ENCODE measurements at places on chromosomes 16 and 17.
A peak's percentile ranks its signal among the peaks of the same experiment; 100 is the strongest.

DNA sequence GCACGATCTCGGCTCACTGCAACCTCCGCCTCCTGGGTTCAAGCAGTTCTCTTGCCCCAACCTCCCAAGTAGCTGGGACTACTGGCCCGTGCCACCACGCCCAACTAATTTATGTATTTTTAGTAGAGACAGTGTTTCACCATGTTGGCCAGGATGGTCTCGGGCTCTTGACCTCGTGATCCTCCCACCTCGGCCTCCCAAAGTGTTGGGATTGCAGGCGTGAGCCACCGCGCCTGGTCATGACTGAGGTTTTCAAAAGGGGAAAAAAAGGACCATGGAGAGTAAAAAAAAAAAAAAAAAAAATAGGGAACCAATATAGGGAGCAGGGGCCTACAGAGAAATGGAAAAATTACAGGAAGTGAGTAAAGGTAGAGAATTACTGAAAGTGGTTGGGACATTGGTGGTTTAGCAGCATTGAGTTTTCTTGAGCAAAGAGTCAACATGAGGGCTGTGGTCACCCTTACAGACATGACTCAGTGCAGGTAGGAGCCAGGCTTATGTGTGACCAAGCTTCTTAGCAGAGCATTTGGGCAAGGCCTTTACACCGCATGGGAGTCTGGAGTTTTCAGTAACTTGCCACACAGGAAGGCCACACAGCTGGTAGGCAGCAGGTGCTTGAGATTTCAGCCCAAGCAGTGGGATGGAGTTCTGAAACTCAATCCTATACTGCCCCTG, 447.3 kb downstream of the HS3ST3B1 start:
- DNase-seq = no peak

DNA sequence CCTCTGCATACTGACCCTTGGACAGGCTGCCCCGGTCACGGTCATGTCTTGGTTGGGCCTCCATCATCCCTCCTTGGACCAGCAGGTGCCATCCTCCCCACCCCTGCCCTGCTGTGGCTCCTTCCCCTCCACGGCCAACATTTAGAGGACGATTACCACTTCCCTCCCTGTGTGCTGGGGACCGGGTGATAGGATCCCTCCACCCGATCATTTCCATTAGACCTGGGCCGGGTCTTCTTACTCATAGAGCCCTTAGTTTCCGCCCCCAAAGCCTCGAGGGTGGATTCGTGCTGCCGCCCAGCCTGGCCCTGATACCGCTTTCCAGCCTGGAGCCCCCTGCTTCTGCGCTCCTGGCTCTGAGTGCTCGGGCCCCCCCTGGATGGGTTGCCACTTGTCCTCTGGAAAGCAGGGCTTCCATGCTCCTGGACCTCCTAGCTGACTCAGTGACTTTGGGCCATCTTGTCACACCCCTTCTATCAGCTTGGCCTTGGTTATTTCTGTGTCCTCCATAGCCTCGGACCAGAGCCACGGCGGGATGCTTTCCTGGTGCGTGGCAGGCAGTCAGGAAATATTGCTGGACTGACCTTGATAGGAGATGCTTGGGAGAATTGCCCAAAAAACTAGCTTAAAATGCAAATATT, 171.4 kb downstream of the SEC14L1 start:
- no peak for DNase-seq

GRCh38 chr17:15444805-15445204, 22.6 kb downstream of the CDRT4 start:
- no peak for DNase-seq

GRCh38 chr17:80586846-80587228, 42.2 kb downstream of the RPTOR start:
- DNase-seq = no peak

- no peak for DNase-seq
These were observed 635 bp downstream of the SCPEP1 start for GRCh38 chr17:56978441-56979090.

DNA sequence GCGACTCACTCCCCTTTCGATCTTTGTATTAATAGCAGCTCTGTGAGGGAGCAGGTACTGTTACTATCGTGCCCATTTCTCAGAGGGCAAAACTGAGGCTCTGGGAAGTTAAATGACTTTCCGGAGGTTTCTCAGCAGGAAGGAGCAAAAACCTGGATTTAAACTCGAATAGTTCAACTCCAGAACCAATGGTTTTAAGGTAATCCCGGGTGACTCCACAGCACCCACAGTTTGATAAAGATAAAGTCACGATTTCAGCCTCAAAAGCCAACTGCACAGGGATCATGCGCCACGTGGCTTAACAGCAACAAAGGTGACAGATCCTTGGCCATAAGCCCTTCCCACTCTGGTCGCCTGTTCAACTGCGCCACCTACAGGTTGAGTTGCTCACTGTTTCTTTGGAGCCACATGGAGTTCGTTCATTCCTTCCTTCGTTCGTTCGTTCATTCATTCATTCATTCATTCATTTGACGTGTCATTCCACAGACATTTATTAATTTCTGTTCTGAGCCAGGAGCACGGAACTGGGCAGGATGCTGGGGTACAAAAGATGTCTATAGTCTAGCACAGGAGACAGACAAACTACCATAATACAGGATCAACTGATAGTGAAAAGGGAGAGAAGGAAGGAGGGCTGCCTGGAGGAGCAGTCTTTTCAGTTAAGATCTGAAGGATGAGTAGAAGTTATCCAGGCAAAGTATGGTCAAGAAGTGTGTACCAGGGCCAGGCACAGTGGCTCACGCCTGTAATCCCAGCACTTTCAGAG, 134.8 kb downstream of the HS3ST2 start:
- peak; percentile 51 for DNase-seq

GRCh38 chr17:40567377-40567776, 2.1 kb upstream of the CCR7 start:
- DNase-seq = no peak

DNA sequence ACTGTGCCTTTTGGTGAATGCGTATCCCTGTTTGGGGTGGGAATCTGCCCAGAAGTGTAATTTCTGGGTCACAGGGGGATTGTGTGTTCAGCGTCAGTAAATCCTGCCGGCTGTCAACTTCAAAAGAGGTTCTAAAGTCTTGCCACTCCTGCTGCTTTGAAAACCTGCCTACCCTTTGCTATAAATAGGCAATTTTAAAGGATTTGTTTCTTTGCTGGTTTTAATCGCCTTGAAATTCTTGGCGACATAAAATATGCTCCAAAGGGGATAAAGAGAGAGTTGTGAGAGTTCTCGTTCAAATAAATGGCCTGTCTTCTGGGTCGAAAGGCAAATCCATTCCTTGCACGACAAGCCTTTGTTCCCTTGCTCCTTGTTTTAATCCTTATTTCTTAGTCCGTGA, 143.4 kb downstream of the IRF8 start:
- no peak for DNase-seq

GRCh38 chr17:67125417-67125816, 81.1 kb downstream of the CACNG1 start:
- no peak for DNase-seq

DNA sequence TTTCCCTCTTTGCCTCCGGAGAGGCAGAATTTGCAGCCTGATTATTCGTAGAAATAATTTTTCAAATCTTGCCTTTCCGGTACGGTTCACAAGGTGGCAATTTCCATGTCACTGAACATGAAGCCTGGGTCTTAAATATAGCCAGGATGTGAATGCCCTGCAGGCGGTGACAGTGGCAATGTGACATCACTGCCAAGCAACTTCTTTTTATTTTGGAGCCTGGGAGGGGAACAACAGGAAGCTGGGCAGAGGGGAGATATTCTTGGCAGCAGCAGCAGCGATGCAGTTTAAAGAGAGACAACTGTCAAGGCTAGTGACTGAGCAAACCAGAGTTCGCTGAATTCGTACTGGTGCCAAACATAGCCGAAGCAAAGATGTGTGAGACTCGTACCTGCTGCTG, 171.1 kb downstream of the SNX29 start:
- DNase-seq = no peak

GRCh38 chr17:47716375-47716774, 16.7 kb upstream of the TBX21 start:
- no peak for DNase-seq

GRCh38 chr16:15796885-15797284, 59.9 kb downstream of the MYH11 start:
- no peak for DNase-seq

DNA sequence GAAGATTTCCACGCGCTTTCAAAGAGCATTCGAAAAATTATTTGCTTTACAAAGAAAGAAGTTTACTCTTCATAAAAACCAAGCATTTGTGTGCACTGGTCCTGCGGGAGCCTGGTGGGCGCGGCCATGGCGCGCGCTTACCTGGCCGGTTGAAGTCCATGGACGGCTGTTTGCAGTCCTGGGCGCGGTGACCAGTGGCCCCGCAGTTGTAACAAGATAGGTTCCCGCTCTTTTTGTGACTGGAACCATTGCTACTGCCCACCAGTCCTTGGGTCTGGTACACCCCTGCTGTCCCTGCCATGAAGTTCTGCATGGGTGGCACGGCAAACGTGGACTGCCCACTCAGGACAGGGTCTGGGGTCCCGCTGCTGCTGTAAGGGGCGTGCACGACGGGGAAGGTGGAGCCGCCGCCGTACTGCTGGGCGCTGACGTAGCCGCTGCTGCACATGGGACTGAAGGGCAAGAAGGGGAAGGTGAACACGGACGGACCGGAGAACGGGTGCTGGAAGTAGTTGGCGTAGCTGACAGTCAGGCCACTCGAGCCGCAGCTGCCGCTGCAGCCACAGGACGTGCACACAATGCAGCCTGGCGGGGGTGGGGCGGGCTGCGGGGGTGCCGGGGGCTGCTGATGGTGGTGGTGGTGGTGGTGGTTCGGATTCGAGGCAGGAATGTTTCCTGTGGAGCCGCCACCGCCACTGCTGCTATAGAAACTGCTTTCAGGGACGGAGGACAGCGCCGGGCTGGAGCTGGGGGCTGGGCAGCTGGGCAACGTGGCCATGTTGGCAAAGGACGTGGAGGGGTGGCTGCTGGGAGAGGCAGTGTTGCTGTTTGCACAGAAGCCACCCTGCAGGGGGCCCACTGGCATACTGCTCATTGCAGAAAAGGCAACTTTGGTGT, 19.5 kb downstream of the MAP1LC3B start:
- DNase-seq = no peak

DNA sequence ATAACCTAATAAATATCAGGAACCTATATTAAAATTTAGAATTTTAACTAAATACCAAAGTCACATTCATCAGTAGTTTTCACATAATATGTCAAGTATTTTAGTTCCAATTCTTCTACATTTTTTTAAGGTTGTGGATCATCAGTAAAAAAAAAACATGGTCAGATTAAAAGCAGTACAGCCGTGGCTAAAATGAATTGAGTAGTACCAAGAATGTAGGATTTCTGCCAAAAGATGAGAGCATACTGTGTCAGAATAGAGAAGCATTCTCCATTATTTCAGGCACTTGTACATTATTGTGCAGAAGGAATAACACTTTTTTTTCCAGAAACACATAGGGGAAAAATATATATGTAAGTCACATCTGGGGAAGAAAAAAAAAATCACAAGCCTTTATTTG, 1176.1 kb downstream of the CDH11 start:
- no peak for DNase-seq

GRCh38 chr17:71315568-71315967, 805.3 kb upstream of the SOX9 start:
- DNase-seq = no peak

GRCh38 chr16:66906916-66907836, 11.5 kb downstream of the CDH16 start:
- no peak for DNase-seq

GRCh38 chr17:28500712-28501379, 5.3 kb upstream of the FOXN1 start:
- DNase-seq = no peak

GRCh38 chr17:82351254-82351712, 7.8 kb upstream of the TEX19 start:
- DNase-seq = no peak

DNA sequence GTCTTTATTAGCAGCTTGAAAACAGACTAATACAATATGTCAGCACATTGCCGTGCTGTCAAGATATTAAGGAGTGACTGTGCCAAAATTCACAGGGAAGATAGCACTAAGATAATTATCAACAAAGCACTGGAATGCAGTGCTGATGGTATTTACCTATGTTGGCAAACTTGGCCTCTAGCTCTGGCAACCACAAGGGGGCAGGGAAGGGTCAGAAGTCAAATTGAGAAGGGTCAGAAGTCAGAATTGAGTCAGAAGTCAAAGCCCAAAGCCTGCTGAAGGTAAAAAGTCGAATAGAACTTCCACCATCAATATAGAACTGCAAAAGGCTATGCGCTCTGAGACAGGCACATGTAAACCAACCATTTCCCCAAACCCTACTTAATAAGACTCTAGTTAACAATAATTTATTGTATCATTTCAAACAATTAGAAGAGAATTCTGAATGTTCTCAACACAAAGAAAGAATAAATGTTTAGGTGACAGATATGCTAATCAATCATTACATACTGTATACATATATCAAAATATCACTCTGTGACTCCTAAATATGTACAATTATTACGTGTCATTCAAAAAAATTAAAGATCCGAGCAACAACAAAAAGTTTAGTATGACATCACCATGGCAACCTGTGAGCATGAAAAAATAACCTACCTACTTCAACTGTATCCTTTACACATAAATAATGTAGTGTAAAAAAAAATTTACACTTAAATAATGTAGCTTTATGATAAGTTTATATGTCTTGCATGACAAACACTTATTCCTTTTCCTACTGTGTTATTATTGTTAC, 916.1 kb downstream of the KCNJ2 start:
- DNase-seq = peak; percentile 13

- no peak for DNase-seq
These were observed 303.0 kb upstream of the IRX5 start for GRCh38 chr16:54627616-54628015.

DNA sequence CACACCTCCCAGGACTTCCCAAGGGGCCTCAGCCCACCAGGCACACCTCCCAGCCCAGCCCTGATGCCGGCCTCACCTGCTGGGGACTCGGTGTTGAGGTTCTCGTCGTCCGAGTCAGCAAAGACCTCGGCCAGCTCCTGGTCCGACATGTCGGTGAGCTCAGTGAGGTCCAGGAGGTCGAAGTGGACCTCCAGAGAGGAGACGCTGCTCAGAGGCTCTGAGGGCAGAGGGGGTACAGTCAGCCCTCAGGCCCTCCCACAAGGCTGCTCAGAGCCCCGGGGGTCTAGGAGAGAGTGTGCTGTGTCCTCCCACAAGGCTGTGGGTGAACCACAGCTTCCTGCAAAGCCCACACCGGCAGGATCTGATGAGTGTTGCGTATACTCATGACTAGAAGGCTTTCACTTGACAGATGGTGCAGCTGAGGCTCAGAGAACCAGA, 10.5 kb downstream of the DBNDD1 start:
- DNase-seq = no peak

GRCh38 chr17:50976951-50977472, 110.9 kb upstream of the TOB1 start:
- no peak for DNase-seq

DNA sequence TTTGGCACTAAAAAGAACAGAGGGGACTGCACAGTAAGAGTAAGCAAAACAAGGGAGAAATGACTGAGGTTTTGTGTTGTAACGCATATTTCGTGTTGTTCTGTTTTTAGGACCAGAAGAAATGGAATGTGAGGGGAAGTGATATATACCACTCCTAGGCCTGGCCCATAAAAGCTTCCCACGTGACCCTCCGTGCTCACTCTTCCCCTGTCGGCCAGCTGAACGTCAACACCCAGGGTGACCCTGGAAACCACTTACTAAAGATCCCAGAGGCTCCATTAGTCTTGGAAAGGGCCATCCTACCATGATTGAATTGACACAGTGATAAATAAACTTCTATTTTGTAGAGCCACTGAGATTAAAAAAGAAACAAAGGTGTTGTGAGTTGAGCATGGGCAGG, 79.8 kb downstream of the HELZ start:
- DNase-seq = no peak

GRCh38 chr17:72534776-72535175, 414.0 kb downstream of the SOX9 start:
- no peak for DNase-seq

Measured in NCI-H510A treated with DMSO at 0.1 percent for 48 hours (cell line).